ENCODE measurements at places on chromosomes 3 and 15.

GRCh38 chr3:28923994-28924393 is 356.9 kb upstream of the RBMS3 start:
- no peak for DNase-seq

DNA sequence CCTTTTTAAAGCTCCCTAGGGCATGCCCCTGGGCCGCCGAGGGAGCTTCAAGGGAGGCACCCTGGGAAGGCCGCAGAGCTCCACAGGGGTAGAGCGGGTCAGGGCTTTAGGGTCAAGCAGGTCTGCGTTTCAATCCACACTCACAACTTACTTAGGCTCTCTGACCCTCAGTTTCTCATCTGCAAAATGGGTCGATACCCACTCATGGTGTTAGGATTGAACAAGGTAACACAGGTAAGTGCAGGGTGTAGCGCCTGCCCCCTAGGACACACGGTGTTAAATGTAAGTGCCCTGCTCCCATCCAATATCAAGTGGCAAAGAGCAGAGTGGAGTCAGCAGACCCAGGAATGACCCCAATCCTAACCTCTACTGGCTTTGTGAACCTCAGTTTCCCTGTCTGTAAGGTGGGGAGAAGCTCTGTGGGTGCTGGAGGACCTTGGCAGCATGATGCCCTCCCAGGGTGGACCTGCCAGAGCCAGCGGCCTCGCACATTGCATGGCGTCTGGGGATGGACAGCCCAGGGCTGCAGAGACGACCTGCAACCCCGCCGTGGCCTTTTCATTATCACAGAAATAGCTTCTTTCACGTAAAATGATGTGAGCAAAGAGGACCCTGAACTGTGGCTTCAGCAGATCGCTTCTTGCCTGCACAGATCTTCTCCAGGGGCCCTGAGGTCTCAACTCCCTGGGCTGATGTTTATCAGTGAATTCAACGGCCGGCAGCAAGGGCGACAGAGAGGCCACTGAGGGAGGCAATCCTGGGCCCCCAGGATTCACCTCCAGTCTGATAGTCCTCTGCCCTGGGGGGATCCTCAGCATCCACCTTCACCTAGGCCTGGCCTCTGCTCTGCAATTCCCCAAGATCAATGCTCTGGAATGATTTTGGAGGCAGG is 138.5 kb downstream of the CHSY1 start:
- DNase-seq, result no peak

GRCh38 chr15:92648190-92648875 is 7.2 kb downstream of the FAM174B start:
- DNase-seq, result no peak

GRCh38 chr15:60121845-60122244 is 117.7 kb downstream of the FOXB1 start:
- no peak for DNase-seq

- no peak for DNase-seq
Measured at GRCh38 chr3:172124271-172124670, 84.9 kb downstream of the FNDC3B start.

DNA sequence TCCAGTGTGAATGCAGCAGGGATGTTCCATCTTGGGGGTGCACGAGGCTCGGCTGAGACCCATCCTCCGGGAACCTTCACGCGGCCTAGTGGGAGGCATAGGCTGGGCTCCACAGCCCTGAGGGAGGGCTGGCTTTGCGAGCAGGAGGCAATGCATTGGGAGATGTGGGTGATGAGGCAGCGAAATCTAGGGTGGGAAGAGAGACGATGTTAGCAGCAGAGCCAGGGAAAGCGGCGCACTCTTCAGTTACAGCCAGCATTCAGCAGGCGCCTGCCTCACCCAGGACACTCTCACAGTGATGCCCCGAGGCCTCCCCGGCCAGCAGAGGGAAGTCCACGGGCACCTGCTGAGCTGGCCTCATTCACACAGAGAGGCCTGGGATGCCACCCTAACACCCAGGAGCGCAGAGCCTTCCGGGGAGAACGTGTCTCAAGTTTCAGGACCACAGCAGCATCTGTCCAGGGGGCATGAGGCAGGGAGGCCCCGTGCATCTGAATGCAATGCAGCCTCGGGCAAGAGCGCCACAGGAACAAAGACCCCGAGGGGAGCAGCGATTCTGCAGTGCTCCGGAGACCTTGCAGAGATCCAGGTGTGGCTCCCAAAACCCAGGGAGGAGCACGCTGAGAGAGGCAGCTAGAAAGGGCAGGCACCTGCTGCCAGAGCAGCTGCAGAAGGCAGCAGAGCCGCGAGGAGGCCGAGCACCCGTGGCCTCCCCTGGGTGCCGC is 102.4 kb downstream of the NUP210 start:
- DNase-seq, result no peak

- no peak for DNase-seq
Measured at GRCh38 chr15:73930371-73930770, 4.1 kb downstream of the LOXL1 start.

- DNase-seq, result no peak
Measured at GRCh38 chr3:185208823-185209222, 45.0 kb downstream of the EHHADH start.

GRCh38 chr3:11367143-11367693 is 95.0 kb downstream of the ATG7 start:
- DNase-seq, result no peak

GRCh38 chr3:180875124-180875698 is 37.3 kb upstream of the FXR1 start:
- no peak for DNase-seq

GRCh38 chr15:27693280-27693679 is 405.8 kb downstream of the OCA2 start:
- DNase-seq, result no peak

DNA sequence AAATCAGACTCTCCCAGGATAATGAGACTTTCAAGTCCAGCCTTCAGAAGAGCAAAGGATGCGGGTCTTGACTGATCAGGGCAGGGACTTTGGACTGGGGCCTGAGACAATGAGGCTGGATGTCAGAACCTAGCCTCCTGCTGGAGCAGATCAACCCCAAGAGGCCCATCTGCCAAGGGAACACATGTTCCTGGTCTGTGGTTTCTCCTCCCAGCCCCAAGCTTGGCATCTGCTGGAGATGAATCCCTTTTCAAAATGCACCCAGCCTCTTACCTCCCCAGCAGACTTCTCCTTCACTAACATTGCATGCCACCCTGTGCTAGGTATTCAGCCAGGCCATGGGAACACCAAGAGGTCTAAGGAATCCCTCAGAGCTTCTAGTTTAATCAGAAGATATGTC is 43.7 kb upstream of the MFGE8 start:
- DNase-seq, result no peak

GRCh38 chr3:32684800-32685542 is at the start of gene CNOT10:
Gene CNOT10 (plus strand): TSS chr3:32685188. CDS start chr3:32685461, 273 bp downstream.
- peak; percentile 96 for DNase-seq

- no peak for DNase-seq
Measured at GRCh38 chr3:14474363-14475081, 65.6 kb downstream of the GRIP2 start.

DNA sequence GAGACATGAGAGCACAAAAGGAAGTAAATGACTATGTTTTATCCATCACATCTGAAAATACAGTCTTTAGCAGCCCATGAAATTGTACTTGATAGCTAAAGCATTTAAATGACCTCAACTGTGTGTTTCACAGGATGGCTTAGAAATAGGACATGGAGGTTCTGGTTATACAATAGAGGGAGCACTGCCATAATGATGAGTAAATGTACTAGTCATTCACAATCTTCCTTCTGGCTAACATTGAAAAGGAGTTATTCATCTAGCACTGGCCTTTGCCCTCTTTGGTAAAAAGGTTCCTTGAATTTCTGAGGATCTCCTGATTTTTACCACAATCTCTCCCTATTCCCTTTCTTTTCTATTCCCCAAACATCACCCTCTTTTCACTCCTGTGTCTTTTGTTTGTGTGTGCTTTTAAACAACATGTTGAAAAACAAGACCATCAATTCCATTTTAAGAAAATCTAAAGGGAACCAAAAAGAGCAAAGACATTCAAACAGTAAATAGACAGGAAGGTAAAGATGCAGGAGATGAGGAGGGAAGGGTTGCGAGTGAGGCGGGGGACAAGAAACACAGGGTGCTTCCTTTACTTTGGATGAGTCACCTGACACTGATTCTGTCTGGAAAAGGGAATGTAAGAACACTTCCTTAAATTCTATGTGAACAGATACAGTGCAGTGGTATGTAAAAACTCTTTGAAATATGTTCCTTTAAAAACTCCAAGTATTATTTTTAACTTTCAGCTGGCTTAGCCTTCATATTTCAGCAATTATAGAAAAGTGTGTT is 619.0 kb downstream of the MECOM start:
- DNase-seq, result no peak

DNA sequence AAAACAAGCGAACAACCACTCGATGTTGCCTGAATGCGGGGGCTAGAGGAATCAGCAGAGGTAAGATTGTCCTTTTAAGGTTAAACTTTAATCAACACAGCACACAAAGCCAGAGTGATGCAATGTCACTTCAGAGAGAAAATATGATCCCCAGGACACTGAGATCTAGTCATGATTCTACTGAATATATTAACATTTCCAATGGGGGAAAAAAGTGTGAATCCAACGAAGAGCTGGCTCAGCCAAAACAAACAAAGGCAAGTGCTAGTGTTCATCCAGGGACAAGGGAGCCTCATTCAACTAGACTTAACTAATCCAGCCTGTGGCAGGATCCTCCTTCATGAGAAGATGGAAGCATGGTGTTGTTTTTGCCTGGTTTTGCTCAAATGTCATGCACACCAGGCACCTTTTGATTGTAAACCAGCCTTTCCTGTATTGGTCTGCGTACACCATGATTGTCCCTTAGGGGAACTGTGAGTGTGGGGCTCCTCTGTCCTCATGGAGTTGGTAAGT is 35.8 kb downstream of the SCG5 start:
- no peak for DNase-seq

DNA sequence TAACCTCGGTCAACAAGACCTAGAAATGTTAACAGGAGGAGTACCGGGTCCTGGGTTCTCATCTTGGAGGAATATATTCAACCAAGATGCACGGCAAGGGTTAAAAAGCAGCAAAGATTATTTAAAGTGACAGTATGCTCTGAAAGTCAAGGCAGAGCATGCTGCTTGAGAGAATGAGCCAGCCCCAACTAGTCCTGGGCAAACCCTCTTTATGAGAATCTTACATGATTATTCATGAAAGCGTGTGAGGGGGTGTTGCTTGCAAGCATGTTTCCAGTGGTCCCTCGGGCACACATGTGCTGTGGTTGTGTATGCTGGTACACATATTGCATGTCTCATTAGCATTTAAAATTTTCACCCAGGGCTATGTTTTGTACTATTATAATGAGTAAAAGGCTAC is 1445.6 kb downstream of the SI start:
- no peak for DNase-seq

- no peak for DNase-seq
Measured at GRCh38 chr3:168812234-168812633, 716.5 kb upstream of the GOLIM4 start.

GRCh38 chr3:64647825-64648224 is 40.0 kb downstream of the ADAMTS9 start:
- no peak for DNase-seq

GRCh38 chr15:34616613-34617012 is 33.2 kb upstream of the GOLGA8B start:
- DNase-seq, result no peak

- no peak for DNase-seq
Measured at GRCh38 chr15:58260725-58261267, 122.6 kb downstream of the AQP9 start.

- no peak for DNase-seq
Measured at GRCh38 chr3:114770874-114771273, 376.2 kb downstream of the ZBTB20 start.

DNA sequence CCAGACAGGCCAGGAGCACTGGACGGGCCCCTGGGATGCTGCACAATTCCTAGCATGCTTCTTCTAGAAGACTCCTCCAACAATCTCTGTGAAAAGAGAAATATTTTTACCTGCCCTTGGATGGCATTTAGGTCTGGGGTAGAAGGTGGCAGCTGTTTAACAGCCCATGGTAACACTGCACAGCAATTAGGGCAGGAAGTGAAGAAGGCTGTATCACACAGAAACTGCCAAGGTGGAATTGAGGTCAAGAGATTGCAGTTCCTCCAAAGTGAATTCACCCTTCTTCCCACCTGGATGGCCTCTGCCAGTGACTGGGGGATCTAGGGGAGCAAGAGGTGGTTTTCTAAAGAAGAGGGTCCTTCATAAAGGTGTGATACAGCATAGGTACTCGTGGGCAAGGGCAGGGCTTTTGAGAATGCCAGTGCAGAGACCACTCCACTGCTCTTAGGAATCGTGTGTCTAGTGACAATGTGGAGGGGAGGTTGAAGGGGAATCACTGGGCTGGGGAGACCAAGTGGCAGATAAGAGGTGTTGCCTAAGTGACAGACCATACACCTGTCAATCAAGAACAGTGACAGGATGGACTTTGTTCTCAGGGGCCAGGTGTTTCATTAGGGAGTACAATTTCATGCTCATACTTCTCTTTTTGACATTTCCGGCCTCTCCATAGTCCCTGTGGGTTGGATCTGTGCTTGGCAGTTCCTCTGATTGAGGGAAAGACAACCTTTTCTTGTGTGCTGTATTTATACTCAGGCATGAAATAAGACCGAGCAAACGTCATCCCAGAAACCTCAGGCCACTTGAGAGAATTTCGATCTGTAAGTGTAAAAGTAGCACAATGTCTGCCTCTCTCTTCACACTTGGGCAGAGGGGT is 83.5 kb upstream of the BCL6 start:
- peak; percentile 9 for DNase-seq

DNA sequence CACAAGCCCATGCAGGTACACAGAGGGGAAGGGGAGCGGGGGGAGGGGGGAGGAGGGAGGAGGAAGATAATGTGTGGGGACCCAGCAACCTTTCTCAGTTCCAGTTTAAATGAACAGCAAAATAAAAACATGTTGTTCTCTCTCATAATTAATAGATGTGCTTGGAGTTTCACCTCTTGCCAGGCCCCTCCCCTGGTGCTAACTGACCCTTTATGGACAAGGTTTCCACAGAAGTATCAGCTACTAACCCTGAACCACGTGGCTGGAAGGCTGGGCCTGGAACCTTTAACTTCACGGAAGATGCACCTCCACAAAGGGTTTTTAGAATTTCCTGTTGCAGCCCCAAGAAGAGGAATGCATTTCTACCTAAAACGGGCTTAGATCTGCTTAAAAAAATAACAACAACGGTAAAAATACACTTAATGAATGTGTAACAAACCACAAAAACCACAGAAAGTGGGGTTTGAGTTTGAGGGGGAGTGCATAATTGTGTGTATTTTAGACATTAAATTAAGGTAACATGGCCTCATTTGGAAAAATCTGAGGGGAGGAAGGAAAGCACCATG is 14.8 kb upstream of the SMAD3 start:
- no peak for DNase-seq

GRCh38 chr15:101121511-101122090 is 130.2 kb downstream of the CHSY1 start:
- DNase-seq, result peak; percentile 19

- no peak for DNase-seq
Measured at GRCh38 chr15:83999396-84000135, 236.0 kb upstream of the GOLGA6L4 start.

GRCh38 chr15:68151277-68151676 is 53.9 kb downstream of the CALML4 start:
- no peak for DNase-seq

DNA sequence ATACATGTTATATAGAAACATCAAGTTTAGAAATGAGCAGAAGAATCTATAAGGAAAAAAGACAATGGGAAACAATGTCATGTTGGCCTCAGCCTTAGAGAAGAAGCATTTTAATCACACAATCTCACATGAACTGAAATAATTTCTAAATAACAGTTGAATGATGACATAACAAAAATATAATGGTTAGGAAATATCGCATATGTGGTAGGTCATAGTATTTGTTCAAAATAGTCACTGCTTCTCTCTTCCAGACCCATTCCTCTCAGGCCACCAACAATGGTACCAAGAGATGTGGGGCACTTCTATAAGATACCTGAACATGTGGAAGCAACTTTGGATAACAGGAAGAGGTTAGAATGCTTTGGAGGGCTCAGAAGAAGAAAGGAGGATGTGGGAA is 195.7 kb upstream of the PDZRN3 start:
- DNase-seq, result no peak

Data from CD4-positive, alpha-beta T cell treated with Interleukin-21 for 1 hour (primary cell).